Activated CD8-positive, alpha-beta memory T cell treated with anti-CD3 and anti-CD28 coated beads for 1 hour (primary cell): ENCODE measurements at places on chromosomes 3 and 15.

DNA sequence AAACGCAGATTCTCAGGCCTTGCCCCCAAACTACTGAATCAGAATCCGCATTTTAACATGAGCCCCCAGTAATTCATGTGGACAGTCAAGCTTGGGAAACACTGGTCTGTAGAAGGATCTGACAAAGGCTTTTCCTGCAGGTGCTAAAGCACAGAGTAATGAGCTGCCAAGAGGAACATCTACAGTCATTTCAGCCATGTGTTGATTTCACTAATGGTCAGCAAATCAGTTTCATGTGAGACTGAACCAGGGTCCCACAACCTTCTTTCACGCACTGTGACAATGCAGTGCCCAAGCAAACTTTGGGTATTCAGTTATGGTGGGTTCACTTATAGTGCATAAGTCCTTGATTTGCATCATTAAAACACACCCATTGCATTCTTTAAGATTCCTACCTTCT lies 237.6 kb downstream of the TUSC7 start:
- DNase-seq, result no peak

DNA sequence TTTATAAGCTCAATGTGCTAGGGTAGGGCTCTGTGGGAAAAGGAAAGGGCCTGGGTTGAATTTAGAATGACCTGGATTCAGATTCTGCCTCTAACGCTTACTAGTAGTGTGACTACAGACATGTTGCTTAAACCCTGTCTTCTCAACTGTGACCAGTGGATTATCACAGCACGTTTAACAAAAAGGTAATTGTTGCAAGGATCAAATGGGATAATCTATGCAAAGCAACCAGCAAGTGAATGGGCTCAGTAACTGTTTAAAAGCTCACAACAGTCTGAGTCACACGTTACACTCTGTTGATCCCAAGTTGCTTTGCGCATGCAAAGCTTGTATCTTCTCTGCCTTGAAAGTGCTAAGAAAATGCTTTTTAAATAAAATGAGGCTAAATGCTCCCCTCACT lies 236.5 kb downstream of the IL20RB start:
- no peak for DNase-seq

GRCh38 chr3:130916507-130917167 lies 22.8 kb downstream of the ATP2C1 start:
- no peak for DNase-seq

- no peak for DNase-seq
Observed at GRCh38 chr3:114450008-114450596, 156.3 kb downstream of the TIGIT start.

- no peak for DNase-seq
Observed at GRCh38 chr3:53772562-53772961, 73.7 kb downstream of the CHDH start.

DNA sequence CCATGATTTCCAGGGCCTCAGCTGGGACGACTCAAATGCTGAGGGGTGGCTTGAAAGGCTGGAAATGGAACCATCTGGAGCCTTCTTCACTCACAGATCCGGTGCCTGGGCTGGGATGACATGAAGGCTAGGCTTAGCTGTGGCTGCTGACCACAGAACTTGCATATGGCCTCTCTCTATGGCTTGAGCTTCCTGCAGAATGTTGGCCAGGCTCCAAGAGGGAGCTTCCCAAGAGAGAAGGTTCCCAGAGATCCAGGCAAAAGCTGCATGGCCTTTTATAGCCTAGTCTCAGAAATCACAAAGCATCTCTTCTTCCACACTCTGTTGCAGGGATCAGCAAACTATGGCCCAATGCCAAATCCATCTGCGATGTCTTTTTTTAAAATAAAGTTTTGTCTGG lies 44.8 kb downstream of the GATM start:
- no peak for DNase-seq

DNA sequence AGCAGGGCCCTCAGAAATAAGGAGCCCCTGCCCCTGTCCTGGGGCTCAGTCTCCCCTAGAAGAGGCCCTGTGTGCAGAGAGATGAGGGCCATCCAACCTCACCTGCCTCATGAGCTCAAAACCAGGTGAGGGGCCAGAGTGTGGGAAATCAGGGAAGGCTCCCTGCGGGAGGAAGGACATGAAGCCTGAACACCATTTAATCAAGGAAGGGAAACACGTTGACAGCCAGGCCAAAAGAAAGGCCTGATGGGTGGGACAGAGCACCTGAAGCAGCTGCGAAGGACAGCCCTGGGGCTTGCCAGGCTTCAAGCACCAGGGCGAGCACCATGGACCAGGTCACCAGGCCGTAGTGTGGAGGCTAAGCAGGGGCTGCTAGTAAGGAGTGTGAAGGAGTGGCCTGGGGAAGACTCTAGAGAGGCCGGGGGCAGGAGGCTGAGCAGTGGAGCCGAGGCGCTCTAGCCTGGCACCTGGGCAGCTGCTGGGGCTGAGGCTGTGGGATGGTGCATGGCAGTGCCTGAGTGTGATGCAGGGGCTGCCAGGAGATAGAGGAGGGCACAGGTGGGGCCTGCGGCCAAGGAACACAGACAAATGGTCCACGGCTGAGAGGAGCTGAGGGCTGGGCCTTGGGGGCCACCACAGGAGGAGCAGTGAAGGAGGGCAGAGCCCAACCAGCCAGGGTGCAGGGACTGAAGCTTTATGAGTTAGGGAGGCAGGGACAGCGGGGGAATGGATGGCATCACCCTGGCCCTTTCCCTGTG lies 16.1 kb downstream of the ACAA1 start:
- no peak for DNase-seq

- DNase-seq, result no peak
Observed at GRCh38 chr15:41849204-41849603, 10.6 kb downstream of the PLA2G4B start.

DNA sequence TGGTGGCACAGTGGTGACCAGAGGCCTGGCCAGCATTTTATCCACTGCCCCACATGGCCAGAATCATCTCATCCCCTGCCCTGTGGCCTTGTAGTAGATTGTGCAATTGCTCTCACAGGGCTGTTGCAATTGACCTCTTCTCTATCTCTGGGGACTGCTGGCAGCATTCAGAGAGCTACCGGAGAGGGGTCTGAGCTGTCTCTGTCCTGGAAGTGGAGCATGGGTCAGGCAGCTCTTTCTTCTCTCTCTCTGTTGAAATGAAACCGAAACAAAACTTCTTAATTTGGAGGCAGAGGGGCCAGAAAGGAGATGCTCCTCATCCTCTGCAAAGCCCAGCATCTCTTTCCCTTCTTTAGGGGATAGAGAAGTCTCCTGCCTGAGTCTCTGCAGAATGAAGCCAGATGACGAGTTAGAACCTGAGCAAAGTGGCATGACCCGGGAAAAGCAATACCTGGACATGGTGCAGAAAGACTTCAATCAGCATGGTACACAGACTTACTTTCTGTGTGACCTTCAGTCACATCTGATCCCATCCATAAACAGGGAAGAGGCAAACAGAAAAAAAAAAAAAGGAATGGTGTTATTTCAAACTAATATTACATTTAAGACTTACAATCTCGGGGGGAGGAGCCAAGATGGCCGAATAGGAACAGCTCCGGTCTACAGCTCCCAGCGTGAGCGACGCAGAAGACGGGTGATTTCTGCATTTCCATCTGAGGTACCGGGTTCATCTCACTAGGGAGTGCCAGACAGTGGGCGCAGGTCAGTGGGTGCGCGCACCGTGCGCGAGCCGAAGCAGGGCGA lies 144.5 kb upstream of the BCL6 start:
- DNase-seq, result no peak

DNA sequence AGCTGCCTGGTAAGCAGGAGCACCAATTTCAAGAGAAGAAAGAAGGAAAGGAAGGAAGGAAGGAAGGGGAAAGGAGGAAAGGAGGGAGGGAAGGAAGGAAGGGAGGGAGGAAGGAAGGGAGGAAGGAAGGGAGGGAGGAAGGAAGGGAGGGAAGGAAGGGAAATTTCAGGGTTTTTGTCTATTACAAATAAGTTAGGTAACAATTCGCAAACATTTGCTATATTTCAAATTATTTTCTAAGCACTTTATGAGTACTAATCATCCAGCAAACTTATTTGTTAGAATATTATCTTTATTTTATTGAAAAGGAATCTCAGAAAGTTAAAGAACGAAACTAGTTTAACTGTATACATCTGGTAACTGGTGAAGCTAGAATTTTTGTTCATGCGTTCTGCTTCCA lies 921.7 kb downstream of the TBL1XR1 start:
- no peak for DNase-seq

DNA sequence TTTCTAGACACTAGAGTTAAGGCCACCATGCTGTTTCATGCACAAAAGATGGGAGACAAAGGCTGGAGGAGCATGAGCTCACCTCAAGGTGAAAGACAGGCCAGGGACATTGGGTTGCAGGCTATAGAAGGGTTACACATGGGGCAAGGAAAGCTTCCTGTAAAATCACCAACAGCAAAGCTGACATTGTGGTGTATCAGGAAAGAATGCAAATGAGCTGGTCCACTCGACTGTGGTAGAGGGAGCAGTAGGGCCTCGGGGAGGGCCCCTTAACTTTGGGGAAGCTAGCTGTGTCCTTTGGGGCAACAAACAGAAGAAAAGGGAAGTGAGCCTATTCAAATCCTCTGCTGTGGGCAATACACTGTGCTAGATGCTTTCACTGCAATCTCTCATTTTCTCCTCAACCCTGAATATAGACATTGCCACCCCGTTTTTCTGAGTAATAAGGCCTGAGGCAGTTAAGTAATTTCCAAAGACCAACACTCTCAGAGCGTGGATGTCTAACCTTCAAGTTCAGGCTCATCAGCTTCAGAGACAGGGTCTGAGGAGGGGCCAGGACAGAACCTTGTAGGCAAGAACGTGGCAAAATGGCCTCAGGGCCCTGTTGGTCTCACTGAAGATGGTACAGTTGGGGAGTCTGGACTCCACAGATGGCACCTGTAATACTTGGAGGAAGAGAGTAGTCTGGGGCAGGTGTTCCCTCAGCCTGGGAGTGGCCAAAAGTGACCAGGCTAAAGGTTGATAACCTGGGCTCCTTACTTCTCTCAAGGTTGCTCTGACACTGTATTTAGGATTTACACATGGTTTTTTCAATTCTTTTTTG lies 24.1 kb downstream of the CX3CR1 start:
- DNase-seq, result no peak

DNA sequence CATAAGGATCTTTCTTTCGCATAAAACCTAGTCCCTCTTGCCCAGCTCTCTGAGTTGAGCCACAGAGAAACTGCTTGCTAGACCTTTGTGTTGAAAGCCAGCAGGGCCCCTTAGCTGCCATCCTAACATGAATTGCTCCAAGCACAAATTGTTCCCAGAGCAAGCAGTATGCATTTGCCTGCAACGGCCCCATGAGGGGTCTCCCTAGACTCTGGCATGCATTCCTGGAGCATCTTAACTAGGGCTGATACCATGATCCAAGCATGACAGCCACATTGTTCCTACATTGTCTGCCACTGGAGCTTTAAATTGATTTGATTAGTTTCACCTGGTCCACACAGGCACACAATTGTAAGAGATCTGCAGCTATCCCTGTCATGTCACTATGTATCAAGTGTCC lies 428.1 kb downstream of the TAFA4 start:
- no peak for DNase-seq

- DNase-seq, result no peak
Observed at GRCh38 chr3:67515778-67516177, 138.6 kb downstream of the SUCLG2 start.

- no peak for DNase-seq
Observed at GRCh38 chr3:157542711-157543500, 39.7 kb upstream of the VEPH1 start.
